Naive B cell (primary cell): ENCODE measurements at places on chromosomes 11 and 22. TPM values are rescaled to one million over a fixed set of nuclear protein-coding genes. Genes with fewer than 3 reads are reported as not detected.
A peak's percentile ranks its signal among the peaks of the same experiment; 100 is the strongest.

- DNase-seq = no peak
- H3K4me3 ChIP-seq = no peak overlapping the region
- no peaks in the 10 kb centered on the region for H3K27me3 ChIP-seq
- H3K27ac ChIP-seq = no peak overlapping the region
Measured at GRCh38 chr11:7548659-7549274, 35.0 kb downstream of the PPFIBP2 start.

- H3K27me3 ChIP-seq = no peaks in the 10 kb centered on the region
- no peak for DNase-seq
- peak overlapping the region; percentile 73 for H3K4me3 ChIP-seq
- H3K27ac ChIP-seq = peak overlapping the region; percentile 95
Measured at GRCh38 chr11:96215826-96216225, 127.2 kb downstream of the MAML2 start.

- H3K4me1 ChIP-seq = peaks cover 9% of the 10 kb centered on the region
- H3K27me3 ChIP-seq = no peaks in the 10 kb centered on the region
- H3K4me3 ChIP-seq = no peak overlapping the region
- peak overlapping the region; percentile 57 for H3K27ac ChIP-seq
Measured at GRCh38 chr11:78039919-78040671, 17.0 kb upstream of the KCTD14 start.

The SHANK3 gene
- not detected for polyA plus RNA-seq

The CRYBB2 gene
- polyA plus RNA-seq = not detected

DNA sequence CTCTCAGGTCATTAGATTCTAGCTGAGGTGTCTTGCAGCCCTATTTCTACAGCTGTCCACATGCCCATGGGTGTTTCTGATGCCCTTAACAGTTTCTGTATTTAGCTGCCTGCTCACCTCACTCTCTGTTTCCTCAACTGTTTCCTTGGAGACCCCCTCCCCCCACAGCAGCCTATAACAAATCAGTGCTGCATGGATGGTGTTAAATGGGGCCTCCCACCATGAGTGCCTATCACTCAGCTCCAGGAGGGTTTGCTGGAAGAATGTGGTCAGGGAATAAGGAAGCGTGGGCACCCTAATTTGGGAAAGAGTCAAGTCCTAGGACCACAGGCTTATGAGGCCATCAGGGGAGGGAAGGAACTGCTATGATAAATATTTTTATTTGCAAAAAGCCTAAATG lies 8.6 kb downstream of the KLHL35 start:
- H3K4me3 ChIP-seq = peak overlapping the region; percentile 6
- no peak overlapping the region for H3K27ac ChIP-seq
- peaks cover 8% of the 10 kb centered on the region for H3K36me3 ChIP-seq
- no peak for DNase-seq
- H3K4me1 ChIP-seq = peaks cover 12% of the 10 kb centered on the region

GRCh38 chr11:6606471-6607189 lies 3.1 kb downstream of the ILK start:
- no peaks in the 10 kb centered on the region for H3K36me3 ChIP-seq
- no peak overlapping the region for H3K4me3 ChIP-seq
- H3K4me1 ChIP-seq = peaks cover 31% of the 10 kb centered on the region
- DNase-seq = no peak
- H3K27ac ChIP-seq = peak overlapping the region; percentile 94

The RIMBP3B gene
- 0.13 TPM for polyA plus RNA-seq

The PIWIL4 gene
- polyA plus RNA-seq = not detected

GRCh38 chr22:30671071-30671470 lies 3.4 kb upstream of the DUSP18 start:
- H3K4me3 ChIP-seq = no peak overlapping the region
- peaks cover 13% of the 10 kb centered on the region for H3K27me3 ChIP-seq
- DNase-seq = no peak

DNA sequence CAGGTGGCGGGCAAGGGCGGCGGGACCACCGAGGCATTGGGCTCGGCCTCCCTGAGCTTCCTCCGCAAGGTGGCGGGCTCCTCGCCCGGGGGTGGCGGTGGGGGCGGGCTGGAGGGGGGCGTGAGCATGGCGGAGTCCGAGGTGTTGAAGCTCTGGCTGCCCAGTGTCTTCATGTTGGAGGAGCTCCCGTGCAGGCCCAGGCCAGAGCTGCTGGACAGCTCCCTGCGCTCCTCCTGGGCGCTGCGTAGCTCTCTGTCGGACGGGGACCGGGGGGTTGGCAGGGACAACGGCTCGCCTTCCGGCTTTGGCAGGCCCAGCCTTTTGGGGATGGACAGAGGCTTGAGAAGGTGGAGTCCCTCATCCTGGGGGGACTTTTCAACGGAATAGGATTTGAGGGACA lies 43.9 kb upstream of the BID start:
- H3K4me3 ChIP-seq = no peak overlapping the region
- no peak overlapping the region for H3K27ac ChIP-seq
- H3K4me1 ChIP-seq = no peaks in the 10 kb centered on the region

DNA sequence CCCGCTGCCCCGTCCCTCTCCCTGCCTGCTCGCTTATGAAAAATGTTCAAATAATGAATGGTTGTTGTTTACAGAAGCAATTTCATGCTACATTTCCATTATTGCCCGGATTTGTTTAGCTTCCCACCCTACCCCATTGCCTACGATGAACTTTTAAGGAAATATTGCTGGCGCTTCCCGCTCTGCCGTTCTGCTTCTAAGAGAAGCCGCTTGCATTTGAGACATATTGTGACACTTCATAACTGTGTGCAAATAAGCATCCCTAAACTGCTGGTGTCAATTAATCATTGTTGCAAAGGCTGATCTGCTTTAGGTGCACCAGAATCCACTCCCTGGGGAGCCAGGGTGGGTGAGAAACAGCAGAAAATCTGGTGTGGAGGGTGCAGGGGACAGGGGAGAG lies 52.3 kb upstream of the LMO1 start:
- no peak overlapping the region for H3K27ac ChIP-seq
- no peaks in the 10 kb centered on the region for H3K4me1 ChIP-seq
- H3K36me3 ChIP-seq = no peaks in the 10 kb centered on the region
- no peak overlapping the region for H3K4me3 ChIP-seq

DNA sequence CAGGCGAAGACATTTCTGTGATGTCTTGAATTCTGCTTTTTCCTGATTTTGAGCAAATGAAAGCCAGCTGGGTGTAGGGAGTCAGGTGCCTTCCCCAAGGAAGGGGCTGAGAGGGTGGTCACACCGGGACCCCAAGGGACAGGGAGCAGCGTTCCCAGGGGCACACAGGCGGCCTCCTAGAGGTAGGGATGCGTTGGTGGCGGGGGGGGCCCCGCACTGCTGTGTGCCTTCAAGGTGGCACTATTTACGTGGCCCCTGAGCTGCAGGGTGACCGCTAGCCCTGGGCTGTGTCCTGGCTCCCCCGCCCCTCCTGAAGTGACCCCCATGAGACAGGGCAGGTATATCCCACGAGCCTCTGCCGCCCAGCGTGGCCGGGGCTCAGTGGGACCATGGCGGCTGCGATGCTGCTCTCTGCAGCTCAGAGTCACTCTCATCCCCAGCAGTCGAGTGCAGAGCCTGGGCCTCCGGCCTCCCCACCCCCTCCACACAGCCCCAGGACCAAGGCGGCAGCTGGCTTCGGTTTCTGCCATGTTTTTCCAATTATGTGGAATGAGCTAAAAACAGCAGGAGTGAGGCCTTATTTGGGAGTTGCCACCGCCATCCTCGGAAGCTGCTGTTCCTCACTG lies 60.9 kb downstream of the LRP5 start:
- no peak for DNase-seq
- H3K27me3 ChIP-seq = no peaks in the 10 kb centered on the region

The AMPD3 gene
- polyA plus RNA-seq = 22.0 TPM

The ELF5 gene
- polyA plus RNA-seq = not detected

The MFRP gene
- polyA plus RNA-seq = not detected

DNA sequence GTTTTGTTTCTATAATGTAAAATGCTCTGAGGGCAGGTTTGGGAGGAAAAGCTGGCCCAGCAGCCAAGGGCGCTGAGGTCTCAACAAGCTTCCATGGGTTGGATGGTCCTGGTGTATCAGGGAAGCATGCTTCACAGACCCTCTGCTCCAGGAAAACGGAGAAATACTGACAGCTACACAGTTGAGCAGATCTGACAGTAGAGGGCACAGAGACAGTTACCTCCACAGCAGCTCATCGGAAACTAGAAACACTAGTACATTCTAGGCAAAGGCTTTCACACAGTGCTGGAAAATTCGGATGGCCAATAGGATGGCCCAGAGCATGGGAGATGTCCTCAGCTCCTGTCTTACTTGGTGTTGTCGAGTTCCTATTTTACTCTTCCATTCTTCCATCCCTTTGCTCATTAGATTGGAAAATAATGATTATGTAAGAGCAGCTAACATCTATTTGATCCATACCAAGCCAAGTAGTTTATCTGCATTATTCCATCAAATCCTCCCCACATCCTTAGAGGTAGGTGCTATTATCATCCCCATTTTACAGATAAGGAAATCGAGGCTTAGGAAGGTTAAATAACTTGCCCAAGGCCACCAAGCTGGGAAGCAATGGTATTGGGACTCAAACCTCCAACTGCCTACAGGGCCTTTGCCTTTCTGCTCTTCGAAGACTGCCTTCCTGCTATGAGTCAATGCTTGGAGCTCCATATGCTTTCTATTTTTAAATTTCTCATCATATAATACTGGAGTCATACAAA lies 28.3 kb downstream of the LMO2 start:
- H3K36me3 ChIP-seq = peaks cover 3% of the 10 kb centered on the region
- H3K27ac ChIP-seq = no peak overlapping the region
- peaks cover 29% of the 10 kb centered on the region for H3K4me1 ChIP-seq

DNA sequence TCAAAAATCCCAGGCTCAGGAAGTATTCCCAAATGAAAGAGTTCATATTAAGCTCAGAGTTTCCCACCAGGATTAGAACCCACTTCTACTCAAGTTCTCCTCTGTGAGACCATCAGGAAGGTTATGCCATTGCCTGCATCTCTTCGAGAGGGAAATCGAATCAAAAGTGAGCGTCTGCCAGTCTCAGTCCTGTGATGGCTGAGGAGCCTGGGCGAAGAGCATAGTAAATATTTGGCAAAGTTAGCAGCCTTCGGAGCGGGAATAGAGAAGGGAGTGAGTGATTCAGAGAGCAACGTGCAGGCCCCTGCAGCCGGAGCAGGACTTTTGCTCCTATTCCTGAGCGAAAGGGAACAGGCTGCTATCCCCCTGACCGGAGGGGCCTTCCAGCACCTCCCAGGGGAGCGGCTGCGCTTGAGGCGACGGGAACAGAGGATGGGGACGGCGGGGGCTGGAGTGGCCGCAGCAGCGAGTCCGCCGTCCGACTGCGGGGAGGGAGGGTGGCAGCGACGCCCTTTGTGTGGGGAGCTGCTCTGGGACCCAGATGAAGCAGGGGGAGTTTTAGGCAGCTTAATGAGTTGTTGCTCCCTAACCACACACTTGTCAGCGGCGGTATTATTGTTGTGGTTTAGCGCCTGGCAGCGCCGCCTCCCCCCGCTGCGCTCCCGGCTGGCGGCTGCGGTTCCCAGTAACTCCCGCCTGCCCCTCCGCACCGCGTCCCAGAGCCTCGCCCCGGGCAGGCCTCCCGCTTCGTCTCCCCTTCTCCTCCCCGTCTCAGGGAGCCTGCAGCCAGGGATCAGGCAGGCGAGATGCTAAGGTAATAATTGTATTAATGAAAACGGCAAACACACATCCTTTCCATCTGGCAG lies 21.7 kb upstream of the NRGN start:
- H3K27ac ChIP-seq = no peak overlapping the region
- peaks cover 10% of the 10 kb centered on the region for H3K36me3 ChIP-seq
- DNase-seq = no peak
- peak overlapping the region; percentile 87 for H3K4me3 ChIP-seq
- peaks cover 34% of the 10 kb centered on the region for H3K4me1 ChIP-seq

DNA sequence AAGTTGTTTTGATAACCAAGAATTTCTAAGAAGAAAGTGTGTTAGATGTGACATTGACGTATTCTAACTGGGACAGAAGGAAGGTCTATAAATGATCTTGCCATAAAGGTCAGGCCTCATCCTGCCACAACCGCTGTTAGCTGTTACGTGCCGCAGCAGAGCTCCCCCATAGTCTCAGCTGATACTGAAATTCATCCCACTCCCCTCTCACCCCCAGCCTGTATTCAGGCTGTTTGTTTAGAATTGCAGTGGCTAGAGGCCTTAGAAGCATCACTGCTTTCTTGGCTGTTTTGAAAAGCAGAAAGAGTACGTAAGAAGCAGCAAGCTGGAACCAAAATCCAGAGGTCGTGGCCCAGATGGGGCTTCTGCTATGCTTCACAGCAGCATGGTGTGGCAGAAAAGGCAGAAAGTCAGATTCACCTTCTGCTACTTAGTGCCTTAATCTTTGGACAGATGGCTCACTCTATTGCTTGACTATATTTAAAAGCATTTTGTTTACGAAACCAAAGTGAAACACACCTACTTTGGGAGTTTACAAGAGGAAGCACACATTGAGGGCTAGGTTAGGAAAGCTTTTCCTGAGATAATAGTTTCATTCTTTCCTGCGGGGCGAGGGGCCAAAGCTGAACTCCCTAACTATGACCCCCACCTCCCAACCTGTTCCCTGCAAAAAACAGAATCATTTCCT lies 950 bp upstream of the LAYN start:
- H3K27ac ChIP-seq = no peak overlapping the region
- DNase-seq = no peak
- H3K4me1 ChIP-seq = peaks cover 25% of the 10 kb centered on the region

The C11orf87 gene
- not detected for polyA plus RNA-seq

The CBX7 gene
- 23.6 TPM for polyA plus RNA-seq
